Cortex of kidney (tissue), 1 donor: ENCODE measurements at places on chromosomes 1 and 21.

- DNase-seq, result no peak
These were observed 206.6 kb downstream of the DSCAM start for GRCh38 chr21:40640266-40640789.

DNA sequence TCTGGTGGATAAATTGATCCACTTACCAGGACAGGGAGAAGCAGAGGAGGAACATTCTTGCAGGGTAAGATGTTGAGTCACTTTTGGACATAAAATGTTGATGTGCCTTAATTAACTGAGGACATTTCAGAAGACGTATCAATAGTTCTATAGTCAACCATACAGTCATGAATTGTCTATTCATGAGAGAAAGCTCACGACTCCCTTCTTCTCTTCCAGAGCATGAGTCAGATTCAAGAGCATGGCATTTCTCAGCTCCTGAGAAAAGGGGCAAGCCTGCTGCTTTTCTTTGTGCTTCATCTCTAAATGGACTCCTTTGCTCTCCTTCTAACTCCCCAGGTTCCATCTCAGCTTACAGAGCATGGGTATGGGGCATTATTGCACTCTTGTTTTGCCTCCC lies 55.7 kb downstream of the ADGRL4 start:
- DNase-seq, result no peak

- DNase-seq, result no peak
These were observed 39.9 kb downstream of the PEX14 start for GRCh38 chr1:10514490-10515235.

DNA sequence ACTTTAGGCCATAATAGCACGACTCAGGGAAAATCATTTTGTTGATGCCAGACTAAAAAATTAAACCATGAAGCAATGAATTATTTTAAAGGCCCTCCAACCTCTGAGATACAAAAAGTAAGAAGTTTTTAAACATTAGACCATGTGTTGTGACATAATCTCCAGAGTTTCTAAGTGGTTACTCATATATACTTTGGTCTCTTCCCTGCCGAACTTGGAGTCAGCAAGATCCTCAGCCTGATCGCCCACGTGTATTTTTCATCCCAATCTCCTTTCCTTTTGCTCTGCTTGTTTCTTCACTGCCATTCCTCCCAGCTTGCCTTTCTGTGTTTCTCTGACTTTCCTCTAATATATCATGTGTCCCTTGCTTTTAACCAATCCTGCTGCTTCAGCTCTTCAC lies 3.8 kb downstream of the ARV1 start:
- no peak for DNase-seq

GRCh38 chr1:168531615-168532345 lies 12.0 kb downstream of the XCL2 start:
- no peak for DNase-seq

DNA sequence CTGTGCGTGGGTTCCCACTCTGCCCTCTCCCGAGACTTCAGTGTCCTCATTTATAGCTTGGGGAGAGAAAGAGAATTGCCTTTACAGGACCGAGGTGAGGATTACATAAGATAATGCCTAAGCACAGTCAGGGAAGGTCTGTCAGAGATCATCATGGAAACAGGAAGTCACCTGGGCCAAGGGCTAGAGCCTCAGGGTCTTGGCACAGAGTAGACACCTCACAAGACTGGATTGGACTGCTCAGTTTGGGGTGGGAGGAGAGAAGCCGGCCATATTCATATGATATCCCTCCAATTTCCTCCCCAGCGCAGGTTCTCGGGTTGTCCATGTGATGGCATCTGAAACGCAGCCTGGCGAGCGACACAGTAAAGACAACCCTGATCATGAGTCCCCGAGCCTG lies 3.8 kb downstream of the CNR2 start:
- DNase-seq, result no peak

GRCh38 chr1:247854899-247855545 lies 2.0 kb upstream of the TRIM58 start:
- no peak for DNase-seq

DNA sequence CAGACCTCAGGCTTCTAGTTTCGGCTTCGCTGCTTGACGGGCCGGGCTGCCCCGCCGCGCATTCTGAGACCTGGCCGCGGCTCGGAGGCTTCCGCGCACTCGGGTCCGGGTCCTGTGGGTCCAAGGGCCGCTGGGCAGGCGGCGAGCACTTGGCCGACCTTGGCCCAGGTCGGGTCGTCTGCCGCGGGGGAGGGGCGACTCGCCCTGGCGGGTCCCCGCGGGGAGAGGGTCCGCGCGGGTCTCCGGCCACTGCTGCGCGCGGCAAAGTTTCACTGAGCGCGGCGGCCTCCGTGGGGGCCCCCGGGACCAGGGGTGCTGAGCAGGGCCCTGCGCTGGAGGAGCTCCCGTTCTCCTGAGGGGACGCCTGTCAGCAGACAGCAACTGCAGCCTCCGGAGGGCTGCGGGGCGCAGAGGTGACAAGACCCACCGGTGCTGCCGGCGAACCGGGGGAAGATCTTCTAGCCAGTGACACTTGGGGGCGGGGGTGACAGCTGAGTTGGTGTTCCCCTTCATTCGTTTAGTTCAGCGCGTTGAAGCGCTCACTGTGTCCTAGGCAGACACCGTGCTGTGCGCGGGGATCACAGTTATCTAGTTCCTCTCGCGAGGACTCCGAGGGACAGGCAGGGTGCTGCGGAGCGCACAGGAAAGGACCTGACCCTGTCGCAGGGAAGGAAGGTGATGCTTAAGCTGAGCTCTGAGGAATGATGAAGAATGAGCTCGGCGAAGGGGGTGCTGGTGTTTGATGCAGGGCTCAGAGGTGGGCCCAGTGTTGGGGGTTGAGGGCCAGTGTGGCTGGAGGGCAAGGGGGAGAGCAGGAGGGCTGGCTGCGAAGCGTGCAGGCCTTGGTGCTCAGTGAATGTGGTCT lies 725 bp downstream of the MTFR1L start:
- no peak for DNase-seq

DNA sequence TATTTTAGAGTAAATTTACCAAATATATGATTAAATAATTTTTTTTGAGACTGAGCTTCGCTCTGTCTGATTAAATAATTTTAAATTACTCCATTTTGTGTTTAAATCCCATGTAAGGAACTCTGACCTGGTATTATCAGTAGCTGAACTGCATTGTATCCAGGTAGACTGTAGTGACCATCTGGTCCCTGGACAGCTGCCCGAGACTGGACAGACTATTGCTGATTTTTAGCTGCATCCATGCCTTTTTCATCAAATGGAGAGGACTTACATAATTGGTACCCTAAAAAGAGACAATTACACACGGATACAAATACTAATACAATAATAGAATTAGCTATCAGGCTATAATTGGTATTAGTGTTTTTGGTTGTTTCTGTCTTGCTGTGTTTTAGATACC lies 20.6 kb downstream of the OLFM3 start:
- DNase-seq, result no peak

DNA sequence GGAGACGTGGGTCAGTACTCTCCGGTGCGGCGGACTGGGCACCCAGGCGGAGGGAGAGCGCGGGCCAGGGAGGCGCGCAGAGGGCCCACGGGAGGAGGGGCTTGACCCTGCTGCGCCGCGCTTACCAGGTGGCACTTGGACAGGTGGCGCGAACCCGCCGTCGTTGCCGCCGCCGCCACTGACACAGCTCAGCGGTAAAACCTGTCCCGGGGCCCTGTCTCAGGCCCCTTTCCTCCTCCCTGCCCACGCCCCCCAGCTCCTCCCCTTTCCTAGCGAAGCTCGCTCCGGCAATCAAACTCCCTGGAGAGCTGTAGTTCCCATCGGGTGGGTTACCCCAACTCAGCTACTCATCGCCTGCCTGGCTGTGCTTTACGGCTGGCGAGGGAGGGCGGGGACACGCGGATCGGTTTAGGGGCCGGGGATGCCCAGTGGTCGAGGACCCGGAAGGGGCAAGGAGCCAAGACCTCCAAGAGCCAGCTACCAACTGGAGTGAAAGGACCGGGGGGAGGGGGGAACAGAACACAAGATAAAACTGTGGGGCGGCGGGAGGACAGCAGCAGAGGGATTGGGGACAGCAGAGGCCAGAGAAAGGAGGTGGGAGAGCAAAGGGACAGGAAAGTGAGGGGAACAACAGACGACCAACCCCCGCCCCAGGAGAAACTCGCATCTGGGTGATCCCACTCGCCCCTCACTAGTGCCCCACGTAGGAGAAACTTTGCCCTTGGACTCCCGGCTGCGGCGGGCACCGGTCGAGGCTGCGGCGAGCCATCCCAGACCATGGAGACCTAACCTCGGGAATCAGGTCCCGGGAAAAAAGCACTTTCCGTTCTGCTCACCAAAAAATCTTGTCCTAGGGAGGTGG lies 2.9 kb downstream of the GFI1 start:
- DNase-seq, result no peak

DNA sequence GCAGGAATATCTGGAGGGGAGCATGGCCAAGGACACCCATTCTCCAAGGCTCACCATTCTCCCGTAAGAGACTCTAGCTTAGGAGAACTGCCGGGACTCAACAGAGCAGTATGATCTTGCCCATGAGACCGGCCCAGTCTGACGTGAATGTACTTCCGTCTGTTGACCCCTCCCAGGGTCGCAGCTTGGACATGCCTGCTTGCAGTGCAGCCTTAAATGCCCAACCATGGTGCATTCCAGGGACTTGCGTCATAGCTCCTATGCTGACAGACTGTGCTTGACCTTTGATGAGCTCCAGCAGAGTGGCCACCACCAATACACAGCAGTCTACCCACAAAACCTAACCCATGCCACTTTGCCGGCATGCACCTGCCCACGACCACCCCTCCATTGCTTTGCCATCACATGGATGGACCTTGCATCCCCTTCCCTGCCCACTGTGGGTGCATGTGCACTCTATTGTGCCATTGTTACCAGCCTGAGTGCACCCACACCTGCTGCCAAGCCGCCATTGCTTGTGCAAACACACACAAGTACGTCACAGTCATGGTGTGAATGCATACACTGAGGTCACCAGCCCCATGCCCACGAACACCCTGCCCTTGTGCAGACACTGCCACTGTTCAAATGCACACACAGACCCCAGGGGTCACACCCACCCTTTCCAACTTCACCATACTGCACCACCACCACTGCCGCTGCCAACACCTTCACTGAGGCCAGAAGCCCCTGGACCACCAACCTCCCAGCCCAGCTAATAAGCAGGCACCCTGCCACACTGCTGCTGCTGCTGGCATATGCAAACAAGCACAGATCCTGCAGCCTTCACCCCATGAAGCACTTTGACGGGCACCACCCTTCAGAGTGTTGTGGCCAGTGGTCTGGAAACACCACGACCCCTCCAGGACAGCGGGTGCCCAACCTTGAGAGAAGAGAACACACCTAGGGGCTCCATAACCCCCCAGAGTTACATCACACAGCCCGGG lies 1141.3 kb downstream of the BRINP3 start:
- no peak for DNase-seq

- DNase-seq, result no peak
These were observed 5.2 kb upstream of the VSIG8 start for GRCh38 chr1:159867664-159868026.

DNA sequence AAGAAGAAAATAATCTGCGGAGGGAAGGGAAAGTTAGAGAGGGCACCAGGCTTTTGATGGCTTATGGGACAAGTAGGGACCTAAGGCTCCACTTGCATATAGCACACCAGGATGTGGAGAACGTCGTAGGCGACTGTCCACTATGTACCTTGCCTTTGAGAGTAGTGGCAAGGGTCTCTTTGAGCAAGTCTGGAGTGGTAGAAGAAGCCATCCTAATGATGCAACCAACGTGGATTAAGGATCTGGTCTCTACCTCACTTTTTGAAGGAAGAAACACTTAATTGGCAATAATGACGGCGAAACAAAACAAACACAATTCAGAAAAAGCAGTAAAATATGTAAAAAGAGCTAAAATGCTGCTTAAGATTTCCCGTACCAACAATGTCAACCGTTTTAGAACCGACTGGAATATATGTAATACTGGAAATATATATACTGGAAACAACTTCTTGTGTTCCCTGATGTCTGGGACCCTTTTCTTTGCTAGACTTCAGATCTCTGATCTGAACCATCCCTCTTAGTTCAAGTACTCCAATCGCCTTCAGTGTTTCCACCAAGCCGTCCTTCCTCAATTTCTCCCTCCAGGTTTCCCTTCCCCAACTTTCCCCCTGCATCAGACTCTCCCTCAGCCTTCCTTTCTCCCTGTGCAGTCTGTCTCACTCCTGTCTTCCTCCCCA lies 821 bp upstream of the KHDRBS1 start:
- no peak for DNase-seq

DNA sequence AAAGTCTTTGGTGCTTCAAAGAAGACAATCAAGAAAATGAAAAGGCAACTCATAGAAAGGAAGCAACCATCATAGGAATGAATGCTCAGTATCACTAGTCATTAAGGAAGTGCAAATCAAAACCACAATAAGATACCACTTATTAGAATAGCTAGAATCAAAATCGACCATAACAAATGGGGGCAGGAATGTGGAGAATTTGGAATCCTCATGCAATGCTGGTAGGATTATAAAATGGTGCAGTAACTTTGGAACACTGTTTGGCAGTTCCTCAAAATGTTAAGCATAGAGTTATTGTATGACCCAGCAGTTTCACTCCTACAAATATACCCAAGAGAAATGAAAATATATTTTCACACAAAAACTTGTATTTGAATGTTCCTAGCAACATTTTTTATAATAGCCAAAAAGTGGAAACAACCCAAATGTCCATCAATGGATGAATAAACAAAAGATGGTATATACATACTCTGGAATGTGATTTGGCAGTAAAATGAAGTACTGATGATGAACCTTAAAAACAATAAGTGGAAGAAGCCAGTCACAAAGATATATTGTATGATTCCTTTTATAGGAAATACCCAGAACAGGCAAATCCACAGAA lies 105.6 kb downstream of the MIS18A start:
- no peak for DNase-seq

GRCh38 chr1:151944126-151944856 lies 35.0 kb upstream of the THEM4 start:
- DNase-seq, result no peak

GRCh38 chr1:68269637-68270430 lies 37.5 kb upstream of the WLS start:
- DNase-seq, result no peak
